ENCODE measurements at places on chromosomes 16 and 17.

- DNase-seq: no peak
Measured at GRCh38 chr16:87970186-87970585, 19.0 kb downstream of the BANP start.

GRCh38 chr16:28905229-28905754 is 19.7 kb downstream of the RABEP2 start:
- no peak for DNase-seq

- DNase-seq: no peak
Measured at GRCh38 chr17:82399041-82399441, 19.1 kb upstream of the HEXD start.

GRCh38 chr16:53605831-53606400 is 97.7 kb downstream of the RPGRIP1L start:
- DNase-seq: no peak

- no peak for DNase-seq
Measured at GRCh38 chr16:54336631-54337204, 50.1 kb upstream of the IRX3 start.

GRCh38 chr16:65846210-65846602 is 520.3 kb upstream of the CDH5 start:
- no peak for DNase-seq

GRCh38 chr17:27049104-27049784 is 244.7 kb upstream of the WSB1 start:
- no peak for DNase-seq

All from foreskin keratinocyte (primary cell).